ENCODE measurements at places on chromosomes 1 and 21.

DNA sequence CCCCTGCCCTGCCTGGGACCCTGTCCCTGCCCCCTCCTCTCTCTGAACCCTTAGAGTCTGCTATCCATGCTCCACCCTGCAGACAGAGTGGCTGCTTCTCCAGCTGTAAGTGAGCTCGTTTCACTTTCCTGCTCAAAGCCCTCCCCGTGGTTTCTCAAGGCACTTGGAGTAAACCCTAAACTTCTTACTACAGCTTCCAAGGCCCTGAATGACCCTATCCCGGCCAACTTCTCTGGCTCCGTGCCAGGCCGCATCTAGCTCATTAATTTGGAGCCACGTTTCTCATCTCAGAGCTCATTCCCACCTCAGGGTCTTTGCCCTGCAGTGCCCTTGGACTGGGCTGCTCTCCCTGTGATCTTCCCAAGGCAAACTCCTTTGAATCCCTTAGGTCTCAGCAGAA is 235.1 kb upstream of the RUNX1 start:
- DNase-seq, result no peak

DNA sequence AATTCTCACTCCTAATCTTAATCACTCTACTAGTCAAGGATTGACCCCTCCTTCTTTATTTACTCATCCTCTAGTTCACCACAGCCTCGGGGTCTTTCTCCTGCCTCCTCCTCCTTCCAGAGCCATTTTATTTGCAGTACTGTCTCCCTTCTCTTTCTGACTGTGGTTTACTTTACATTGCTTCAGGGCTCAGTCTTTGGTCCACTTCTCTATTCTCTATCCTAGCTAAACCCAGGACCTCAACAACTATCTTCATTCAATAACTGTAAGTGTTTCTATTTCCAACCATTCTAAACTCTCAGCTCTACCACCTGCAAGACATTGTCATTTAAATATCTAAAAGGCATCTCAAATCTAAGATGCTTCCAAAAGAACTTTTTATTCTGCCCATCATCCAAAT is 493.8 kb downstream of the TTLL7 start:
- no peak for DNase-seq

DNA sequence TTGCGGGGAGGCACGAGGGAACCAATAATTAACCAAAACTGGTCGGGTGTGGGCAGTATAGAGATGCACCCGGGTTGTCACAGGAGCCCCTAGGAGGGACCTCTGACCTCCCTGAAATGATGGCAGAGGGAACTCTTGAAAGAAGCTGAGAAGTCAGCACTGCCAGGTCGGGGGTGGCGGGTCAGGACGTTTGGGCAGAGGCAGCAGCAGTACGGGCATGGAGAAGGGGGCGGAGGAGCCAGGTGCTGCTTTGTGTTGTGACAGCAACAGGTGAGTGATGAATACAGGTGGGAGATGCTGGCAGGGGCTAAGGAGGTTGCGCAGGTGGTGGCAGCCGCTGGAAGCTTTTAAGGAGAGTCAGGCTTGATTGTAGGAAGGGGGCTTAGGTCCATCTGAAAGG is 11.7 kb downstream of the TNFRSF1B start:
- DNase-seq, result no peak

GRCh38 chr21:42164818-42165217 is 54.1 kb upstream of the ABCG1 start:
- DNase-seq, result no peak

DNA sequence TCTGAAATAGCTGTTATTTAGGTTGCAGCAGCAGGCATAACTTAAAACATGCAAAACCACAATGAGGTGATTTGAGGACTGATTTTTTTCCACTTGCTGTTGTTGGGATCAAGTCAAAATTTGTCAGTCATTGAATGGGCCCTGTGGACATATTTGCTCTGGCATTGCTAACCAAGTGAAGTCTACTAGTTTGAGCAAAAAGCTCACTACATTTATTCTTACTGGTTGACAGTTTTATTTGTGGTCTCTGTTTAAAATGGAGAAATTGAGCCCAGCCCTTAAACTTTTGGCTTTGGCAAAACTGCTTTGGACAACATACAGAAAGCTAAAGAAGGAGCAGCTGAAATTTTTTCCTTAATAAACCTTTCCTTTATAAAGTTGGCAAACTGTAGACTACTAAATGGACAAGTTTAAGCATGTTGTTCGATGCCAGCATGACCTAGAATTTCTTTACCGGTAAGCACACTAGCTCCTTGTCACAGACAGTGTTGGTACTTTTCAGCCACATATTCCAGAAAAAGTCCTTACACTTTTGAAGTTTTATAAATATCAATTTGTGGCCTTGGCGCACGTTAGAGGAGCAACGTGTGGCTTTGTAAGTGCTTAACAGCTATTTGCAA is 234.6 kb downstream of the USP25 start:
- no peak for DNase-seq

DNA sequence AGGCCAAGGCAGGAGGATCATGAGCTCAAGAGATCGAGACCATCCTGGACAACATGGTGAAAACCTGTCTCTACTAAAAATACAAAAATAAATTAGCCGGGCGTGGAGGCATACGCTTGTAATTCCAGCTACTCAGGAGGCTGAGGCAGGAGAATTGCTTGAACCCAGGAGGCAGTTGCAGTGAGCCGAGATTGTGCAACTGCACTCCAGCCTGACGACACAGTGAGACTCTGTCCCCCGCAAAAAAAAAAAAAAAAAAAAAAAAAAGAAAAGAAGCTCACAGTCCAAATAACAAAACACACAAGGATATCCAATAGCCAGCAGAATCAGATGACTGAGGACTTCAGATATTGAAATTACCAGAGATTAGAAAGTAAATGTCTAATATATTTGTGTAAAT is 11.8 kb downstream of the AHCTF1 start:
- no peak for DNase-seq

DNA sequence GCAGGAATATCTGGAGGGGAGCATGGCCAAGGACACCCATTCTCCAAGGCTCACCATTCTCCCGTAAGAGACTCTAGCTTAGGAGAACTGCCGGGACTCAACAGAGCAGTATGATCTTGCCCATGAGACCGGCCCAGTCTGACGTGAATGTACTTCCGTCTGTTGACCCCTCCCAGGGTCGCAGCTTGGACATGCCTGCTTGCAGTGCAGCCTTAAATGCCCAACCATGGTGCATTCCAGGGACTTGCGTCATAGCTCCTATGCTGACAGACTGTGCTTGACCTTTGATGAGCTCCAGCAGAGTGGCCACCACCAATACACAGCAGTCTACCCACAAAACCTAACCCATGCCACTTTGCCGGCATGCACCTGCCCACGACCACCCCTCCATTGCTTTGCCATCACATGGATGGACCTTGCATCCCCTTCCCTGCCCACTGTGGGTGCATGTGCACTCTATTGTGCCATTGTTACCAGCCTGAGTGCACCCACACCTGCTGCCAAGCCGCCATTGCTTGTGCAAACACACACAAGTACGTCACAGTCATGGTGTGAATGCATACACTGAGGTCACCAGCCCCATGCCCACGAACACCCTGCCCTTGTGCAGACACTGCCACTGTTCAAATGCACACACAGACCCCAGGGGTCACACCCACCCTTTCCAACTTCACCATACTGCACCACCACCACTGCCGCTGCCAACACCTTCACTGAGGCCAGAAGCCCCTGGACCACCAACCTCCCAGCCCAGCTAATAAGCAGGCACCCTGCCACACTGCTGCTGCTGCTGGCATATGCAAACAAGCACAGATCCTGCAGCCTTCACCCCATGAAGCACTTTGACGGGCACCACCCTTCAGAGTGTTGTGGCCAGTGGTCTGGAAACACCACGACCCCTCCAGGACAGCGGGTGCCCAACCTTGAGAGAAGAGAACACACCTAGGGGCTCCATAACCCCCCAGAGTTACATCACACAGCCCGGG is 1141.3 kb downstream of the BRINP3 start:
- DNase-seq, result no peak

Data from gastrocnemius medialis (tissue), 4 donors.